ENCODE measurements at places on chromosomes 7 and 10. TPM values are rescaled to one million over a fixed set of nuclear protein-coding genes. Genes with fewer than 3 reads are reported as not detected.

SHOC2 gene
- 91.7 TPM for total RNA-seq

MMP21 gene
- total RNA-seq: not detected

TMEM26 gene
- total RNA-seq: 0.67 TPM

TNS3 gene
- total RNA-seq: 34.4 TPM

GCK gene
- 2.3 TPM for total RNA-seq

PARD3 gene
- total RNA-seq: 97.4 TPM

ATAD1 gene
- 45.2 TPM for total RNA-seq

TMEM168 gene
- 13.3 TPM for total RNA-seq

DYNC1I1 gene
- total RNA-seq: 9.1 TPM

GRM3 gene
- 3.3 TPM for total RNA-seq

ZNF800 gene
- 18.7 TPM for total RNA-seq

LMOD2 gene
- total RNA-seq: 0.31 TPM

EIF4H gene
- total RNA-seq: 201 TPM

CHN2 gene
- total RNA-seq: 5.9 TPM

TEX47 gene
- not detected for total RNA-seq

TBX20 gene
- total RNA-seq: 0.43 TPM

CUBN gene
- total RNA-seq: 1.3 TPM

TAS2R5 gene
- 0.55 TPM for total RNA-seq

BTAF1 gene
- total RNA-seq: 59.1 TPM

SFRP5 gene
- 0.47 TPM for total RNA-seq

COBL gene
- total RNA-seq: 0.31 TPM

KLHDC10 gene
- total RNA-seq: 52.0 TPM

C10orf67 gene
- total RNA-seq: 0.26 TPM

C7orf57 gene
- total RNA-seq: not detected

ARHGEF5 gene
- total RNA-seq: 0.31 TPM

CACUL1 gene
- 34.9 TPM for total RNA-seq

ZNRF2 gene
- total RNA-seq: 5.6 TPM

RBM28 gene
- 30.7 TPM for total RNA-seq

Data from motor neuron (in vitro differentiated cells).